Esophagus muscularis mucosa (tissue), 4 donors: ENCODE measurements at places on chromosomes 2 and 18.

DNA sequence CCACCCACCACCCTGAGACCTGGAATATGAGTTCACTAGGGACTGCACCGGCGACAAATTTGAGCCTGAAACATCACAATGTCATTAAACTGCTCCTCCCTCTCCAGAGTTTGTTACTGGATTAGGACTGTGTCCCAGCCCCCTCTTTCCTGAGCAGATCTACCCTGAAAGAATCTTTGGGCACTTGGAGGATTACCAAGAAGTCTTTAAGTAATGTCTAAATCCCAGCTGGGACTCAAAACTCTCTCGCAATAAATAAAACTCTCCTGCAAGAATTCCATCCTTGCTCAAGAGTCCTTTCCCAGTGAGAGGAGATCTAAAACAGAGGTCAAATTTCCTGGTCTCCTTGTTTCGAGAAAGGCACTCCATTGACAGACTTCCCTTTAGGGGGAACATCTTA, 20.9 kb downstream of the GKN2 start:
- no peaks in the 10 kb centered on the region for H3K36me3 ChIP-seq
- no peaks in the 10 kb centered on the region for H3K27me3 ChIP-seq
- no peak overlapping the region for H3K4me3 ChIP-seq
- no peak overlapping the region for H3K27ac ChIP-seq
- peaks cover 5% of the 10 kb centered on the region for H3K4me1 ChIP-seq
- peak; percentile 29 for DNase-seq

DNA sequence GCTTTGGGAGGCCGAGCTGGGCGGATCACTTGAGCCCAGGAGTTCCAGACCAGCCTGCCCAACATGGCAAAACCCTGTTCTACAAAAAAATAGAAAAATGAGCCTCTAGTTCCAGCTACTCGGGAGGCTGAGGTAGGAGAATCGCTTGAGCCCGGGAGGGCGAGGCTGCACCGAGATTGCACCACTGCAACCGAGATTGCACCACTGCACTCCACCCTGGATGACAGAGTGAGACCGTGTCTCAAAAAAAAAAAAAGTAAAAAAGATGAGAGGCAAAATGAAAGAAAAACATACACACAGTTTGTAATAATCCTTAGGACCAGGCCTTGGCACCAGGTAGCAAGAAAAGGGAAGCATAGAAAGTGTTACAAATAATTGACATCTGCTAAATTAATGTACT, 22.0 kb downstream of the RBM43 start:
- H3K27ac ChIP-seq: no peak overlapping the region
- H3K4me1 ChIP-seq: no peaks in the 10 kb centered on the region
- no peak for DNase-seq
- H3K4me3 ChIP-seq: no peak overlapping the region
- no peaks in the 10 kb centered on the region for H3K27me3 ChIP-seq

DNA sequence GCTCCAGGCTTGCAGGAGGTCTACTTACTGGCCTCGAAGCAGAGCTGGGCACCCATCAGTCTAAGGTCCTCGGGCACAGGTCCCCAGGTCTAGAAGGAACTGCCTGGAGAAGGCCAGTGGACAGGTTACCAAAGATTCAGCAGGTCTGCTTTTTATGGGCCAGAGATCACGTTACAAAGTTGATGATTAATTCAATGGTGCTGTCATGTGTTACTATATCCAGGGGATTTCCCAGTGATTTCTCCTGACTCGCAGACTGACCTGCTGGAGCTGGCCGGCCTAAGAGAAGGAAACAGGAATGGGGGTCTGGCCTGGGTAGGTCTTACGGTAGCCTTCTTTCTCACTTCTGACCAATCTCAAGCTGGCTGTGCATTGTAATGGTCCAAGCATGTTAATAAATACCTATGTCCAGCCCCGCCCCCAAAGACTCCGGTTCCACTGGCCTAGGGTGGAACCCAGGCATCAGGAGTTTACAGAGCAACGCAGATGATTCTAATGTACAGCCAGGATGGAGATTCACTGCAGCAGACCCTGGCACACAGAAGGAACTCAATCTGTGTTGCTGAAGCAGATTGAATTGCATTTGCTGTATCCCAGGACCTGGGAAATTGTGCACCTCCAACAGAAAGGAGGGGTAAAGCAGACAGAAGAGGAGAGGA, at the start of gene NEURL3:
Gene NEURL3, minus strand, starts transcription at position 127 of the 659 bp plus-strand sequence. Its CDS starts 71 bp downstream, at position 56.
- no peak within 1 kb of the TSS for H3K27ac ChIP-seq
- peak; percentile 91 for DNase-seq
- H3K4me3 ChIP-seq: no peak within 1 kb of the TSS
- no peaks in the 10 kb centered on the region for H3K27me3 ChIP-seq
- H3K36me3 ChIP-seq: no peaks in the 10 kb centered on the region

GRCh38 chr2:198774576-198774975, 683.2 kb downstream of the SATB2 start:
- H3K36me3 ChIP-seq: no peaks in the 10 kb centered on the region
- no peaks in the 10 kb centered on the region for H3K27me3 ChIP-seq
- no peak overlapping the region for H3K4me3 ChIP-seq
- no peak overlapping the region for H3K27ac ChIP-seq

GRCh38 chr2:102238778-102239177, 52.0 kb downstream of the IL1RL2 start:
- peaks cover 10% of the 10 kb centered on the region for H3K4me1 ChIP-seq
- H3K36me3 ChIP-seq: no peaks in the 10 kb centered on the region
- H3K4me3 ChIP-seq: no peak overlapping the region
- DNase-seq: peak; percentile 70
- H3K27ac ChIP-seq: no peak overlapping the region

GRCh38 chr2:229438430-229439159, 167.5 kb upstream of the PID1 start:
- H3K4me1 ChIP-seq: no peaks in the 10 kb centered on the region
- no peak overlapping the region for H3K27ac ChIP-seq
- DNase-seq: no peak
- no peaks in the 10 kb centered on the region for H3K36me3 ChIP-seq
- H3K27me3 ChIP-seq: no peaks in the 10 kb centered on the region

DNA sequence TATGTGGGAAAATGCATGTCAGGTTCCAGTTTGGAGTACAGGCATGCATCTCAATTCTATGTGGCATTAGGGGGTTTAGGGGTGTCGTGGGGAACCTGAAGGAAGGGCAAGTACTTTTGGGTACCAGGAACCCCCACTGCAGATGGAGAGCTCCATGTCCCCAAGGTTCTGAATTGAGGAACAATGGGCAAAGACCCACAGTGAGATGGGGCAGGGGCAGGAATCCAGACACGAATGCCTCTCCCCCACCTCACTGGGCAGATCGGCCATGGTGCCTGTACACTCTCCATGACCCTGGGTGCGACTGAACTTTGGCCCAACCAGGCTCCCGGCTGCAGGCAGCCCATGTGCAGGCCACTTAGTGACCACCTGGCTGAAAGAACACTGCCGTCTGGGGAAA, 209.3 kb downstream of the HAUS1 start:
- H3K27me3 ChIP-seq: no peaks in the 10 kb centered on the region
- H3K36me3 ChIP-seq: no peaks in the 10 kb centered on the region
- H3K27ac ChIP-seq: no peak overlapping the region
- no peak for DNase-seq

DNA sequence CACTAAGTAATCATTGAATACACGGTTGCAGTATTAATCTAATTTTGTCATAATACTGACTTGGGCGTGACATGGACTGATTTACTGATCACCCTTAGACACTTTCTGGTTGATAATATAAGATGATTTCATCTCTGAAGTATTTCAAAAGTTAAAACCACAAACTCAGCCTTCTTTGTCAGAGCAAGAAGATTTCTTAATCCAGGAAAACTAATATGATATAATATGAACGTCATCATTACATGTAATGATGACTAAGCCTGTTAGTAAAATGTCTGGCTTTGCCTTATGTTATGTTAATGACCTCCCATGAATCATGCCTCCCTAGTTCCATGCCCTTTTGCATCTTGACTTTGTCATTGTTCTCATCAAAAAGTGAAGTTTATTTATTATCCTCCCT, 1325.0 kb upstream of the CDH2 start:
- H3K27ac ChIP-seq: no peak overlapping the region
- H3K4me3 ChIP-seq: no peak overlapping the region
- H3K36me3 ChIP-seq: no peaks in the 10 kb centered on the region

DNA sequence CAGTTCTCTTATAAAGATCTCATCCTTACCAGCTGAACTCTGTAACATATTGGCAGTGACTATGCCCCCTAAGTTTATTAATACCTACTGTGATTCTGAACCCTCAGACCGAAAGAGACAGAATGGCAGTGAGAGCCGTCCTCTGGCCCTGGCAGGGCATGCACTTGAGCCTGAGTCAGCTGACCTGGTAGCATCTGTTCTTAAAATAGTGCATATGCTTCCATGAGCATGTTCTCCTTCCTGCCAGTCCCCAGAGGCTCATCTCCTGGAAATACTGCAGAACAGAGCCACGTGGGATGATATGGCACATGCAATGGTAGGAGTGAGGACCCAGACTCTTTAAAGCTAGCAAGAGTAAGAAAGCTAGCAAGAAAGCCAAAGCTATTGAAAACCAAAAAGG, 59.0 kb downstream of the RASGRP3 start:
- no peaks in the 10 kb centered on the region for H3K36me3 ChIP-seq
- no peaks in the 10 kb centered on the region for H3K27me3 ChIP-seq
- H3K4me3 ChIP-seq: no peak overlapping the region
- H3K27ac ChIP-seq: no peak overlapping the region
- DNase-seq: no peak

- H3K4me1 ChIP-seq: no peaks in the 10 kb centered on the region
- no peak for DNase-seq
- no peaks in the 10 kb centered on the region for H3K36me3 ChIP-seq
- no peak overlapping the region for H3K27ac ChIP-seq
- no peaks in the 10 kb centered on the region for H3K27me3 ChIP-seq
- H3K4me3 ChIP-seq: no peak overlapping the region
Measured at GRCh38 chr2:15766911-15767597, 173.3 kb upstream of the MYCN start.

DNA sequence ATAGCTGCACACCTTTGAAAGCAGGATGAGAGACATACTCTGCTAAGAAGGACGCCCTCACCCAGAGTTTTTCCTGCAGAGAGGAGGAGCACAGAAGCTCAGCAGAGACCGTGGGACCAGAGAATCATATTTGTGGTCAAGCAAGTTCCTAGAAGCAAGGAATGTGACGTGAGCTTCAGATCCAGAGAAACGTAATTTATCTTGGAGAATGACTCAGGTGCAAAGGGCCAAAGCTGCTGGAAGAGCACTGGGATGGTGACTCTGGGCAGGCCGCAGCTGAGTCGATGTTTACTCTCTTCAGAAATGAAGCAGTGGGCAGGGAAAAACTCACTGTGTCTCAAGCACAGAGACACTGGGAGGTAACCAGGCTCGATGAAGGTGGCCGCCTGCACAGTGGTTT, 50.1 kb upstream of the IGFBP2 start:
- no peaks in the 10 kb centered on the region for H3K36me3 ChIP-seq
- no peak for DNase-seq
- H3K4me1 ChIP-seq: peaks cover 28% of the 10 kb centered on the region
- no peak overlapping the region for H3K4me3 ChIP-seq

GRCh38 chr2:207130958-207131521, 34.7 kb downstream of the KLF7 start:
- H3K36me3 ChIP-seq: no peaks in the 10 kb centered on the region
- H3K27ac ChIP-seq: peak overlapping the region; percentile 69
- peaks cover 87% of the 10 kb centered on the region for H3K4me1 ChIP-seq
- DNase-seq: no peak
- H3K4me3 ChIP-seq: no peak overlapping the region

DNA sequence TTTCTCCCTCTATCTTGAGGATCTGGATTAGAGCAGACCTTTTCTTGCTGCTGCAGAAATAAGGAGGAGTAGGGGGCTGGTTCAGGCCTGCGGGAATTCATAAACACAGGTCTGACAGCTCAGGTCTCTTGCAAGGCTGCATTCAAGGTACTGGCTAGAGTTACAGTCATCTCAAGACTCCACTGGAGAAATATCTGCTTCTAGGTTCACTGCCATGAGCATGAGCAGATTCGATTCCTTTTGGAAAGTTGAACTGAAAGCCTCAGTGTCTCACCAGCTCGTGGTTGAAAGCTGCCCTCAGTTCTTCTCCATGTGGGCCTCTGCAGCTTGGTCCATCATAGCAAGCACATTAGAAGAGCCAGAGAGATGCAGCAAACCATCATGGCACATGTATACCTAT, 124.4 kb upstream of the SETBP1 start:
- no peaks in the 10 kb centered on the region for H3K27me3 ChIP-seq
- H3K27ac ChIP-seq: no peak overlapping the region
- H3K4me3 ChIP-seq: no peak overlapping the region
- no peaks in the 10 kb centered on the region for H3K36me3 ChIP-seq
- DNase-seq: no peak
- peaks cover 5% of the 10 kb centered on the region for H3K4me1 ChIP-seq

DNA sequence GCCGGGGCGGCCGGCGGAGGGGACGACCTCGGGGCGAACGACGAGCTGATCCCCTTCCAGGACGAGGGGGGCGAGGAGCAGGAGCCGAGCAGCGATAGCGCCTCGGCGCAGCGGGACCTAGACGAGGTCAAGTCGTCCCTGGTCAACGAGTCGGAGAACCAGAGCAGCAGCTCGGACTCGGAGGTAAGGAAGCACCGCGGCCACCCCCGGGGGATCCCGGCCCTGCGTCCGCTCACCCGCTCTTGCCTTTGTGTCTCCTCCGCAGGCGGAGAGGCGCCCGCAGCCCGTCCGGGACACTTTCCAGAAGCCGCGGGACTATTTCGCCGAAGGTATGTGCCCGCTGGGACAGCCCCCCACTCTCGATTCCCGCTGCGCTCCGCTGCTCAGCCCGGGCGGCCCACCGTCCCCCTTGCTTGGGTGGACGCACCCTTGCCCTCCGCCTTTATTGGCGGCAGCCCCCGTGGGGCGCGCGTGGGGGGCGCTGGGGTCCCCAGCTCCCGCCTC, 611 bp downstream of the TCF7L1 start:
- no peak for DNase-seq
- no peaks in the 10 kb centered on the region for H3K27me3 ChIP-seq
- no peaks in the 10 kb centered on the region for H3K36me3 ChIP-seq
- H3K4me1 ChIP-seq: peaks cover 54% of the 10 kb centered on the region
